ENCODE measurements at places on chromosomes 3 and 15.

DNA sequence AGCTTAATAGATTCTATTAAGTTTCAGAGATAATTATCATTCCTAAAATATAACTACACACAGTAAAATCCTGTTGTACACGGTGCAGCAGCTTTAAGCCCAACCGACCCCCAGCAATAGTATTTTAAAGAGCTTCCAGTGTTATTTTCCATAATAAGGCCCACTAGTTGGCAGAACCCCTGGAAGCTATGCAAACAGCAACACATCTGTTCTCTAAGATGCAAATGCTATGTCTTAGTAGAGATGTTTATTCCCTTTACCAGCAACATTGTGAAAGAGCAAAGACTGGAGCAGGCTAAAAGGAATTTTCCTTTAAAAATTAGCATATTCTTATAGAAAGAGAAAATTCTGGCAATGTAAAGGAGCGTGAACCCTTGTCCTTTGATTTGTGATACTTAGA is 819.7 kb upstream of the ALCAM start:
- no peak for DNase-seq

GRCh38 chr3:172355836-172356235 is 92.4 kb downstream of the GHSR start:
- DNase-seq = no peak

GRCh38 chr3:71168121-71168721 is 415.3 kb downstream of the FOXP1 start:
- DNase-seq = no peak

DNA sequence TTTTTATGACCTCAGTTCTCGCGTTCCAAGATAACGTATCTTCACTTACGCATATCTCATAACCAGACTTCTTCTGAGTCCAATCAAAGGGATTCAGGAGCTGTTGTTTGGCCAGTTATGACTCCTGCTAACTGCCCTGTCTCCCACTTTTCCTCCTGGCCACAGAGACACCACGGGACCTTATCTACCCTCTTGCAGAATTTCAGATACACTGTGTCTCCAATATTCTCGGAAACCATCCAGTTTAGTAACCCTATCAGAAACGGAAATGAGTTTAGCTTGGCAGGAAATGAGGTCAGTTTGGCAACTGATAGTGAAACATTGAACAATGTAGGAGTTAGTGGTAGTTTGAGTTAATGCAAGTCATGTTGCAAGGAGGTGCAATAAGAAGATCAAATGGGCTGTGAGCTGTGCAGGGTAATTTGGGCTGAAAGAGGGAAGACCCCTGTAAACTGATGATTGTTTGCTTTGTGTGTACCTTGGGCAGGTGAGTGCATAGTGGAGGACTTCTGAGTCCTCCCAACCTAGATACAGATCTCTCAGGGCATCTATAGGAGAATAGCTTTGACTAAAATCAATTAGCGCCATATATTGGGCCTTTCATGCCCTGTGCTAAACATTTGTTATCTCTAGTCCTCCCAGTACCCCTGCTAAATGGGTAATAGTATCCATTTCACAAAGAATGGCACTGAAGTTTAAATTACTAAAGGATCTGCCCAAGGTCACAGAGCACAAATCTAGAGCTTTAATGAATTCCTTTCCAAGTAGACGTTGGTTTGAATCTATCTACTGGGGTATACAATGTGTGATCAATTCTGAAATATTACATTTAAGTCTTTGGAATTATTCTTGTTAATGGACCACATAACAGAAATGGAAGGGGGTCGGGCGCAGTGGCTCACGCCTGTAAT is 41.3 kb upstream of the PIK3CB start:
- DNase-seq = no peak

GRCh38 chr3:109702976-109703375 is 365.6 kb upstream of the DPPA4 start:
- DNase-seq = no peak

- DNase-seq = no peak
Measured at GRCh38 chr3:187006864-187007630, 76.7 kb downstream of the ST6GAL1 start.

DNA sequence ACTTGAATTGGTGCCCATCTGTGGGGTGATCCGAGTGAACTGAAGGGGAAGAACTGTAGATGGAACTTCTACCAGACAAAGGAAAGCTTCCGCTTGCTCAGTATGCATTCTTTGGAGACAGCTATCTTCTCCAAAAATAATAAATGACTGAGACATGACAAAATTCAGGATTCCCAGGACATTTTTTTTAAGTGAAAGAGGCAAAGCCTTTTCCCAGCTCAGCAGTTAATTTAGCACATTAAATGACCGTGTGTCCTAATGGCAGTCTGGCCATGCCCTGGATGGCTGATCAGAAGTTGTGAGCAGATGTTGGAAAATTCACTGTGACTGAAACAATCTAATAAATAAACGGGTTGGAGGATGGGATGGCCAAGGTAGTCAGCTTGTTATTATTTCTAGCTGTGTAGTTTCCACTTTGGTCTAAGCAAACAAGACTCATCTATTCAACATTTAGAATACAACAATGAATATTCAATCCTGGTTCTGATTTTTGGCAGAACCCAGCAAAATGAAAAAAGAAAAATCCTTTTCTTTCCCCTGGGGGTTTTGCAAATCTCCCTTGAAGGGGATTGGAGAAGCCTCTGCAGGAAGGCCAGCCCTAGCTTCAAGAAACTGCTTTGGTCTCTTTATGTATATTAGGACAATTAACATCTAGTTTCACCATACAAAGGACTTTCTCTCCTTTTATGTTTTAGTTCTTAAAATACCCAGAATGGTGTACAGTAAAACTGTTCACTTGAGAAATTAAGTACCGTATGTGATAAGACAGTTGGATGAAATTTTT is 540.9 kb upstream of the MDFIC2 start:
- no peak for DNase-seq

GRCh38 chr15:43845421-43845820 is 18.6 kb downstream of the WDR76 start:
- DNase-seq = no peak

DNA sequence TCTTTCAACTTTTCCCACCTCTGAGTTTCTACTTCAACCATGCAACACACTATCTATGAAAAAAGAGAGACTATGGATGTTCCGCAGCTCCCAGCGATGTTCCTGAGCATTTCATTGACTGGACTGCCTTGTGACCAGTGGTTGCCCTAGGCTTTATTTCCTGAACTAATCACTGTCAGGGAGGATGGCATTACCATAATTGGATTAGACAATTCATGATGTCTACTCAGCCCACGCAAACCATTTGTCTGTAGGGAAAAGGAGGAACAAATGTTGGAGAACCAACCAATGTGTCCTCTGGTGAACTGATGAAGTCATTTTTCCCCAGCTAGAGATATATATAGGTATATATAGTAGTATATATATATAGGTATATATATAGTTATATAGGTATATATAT is 229.3 kb upstream of the MCTP2 start:
- DNase-seq = no peak

GRCh38 chr3:124731760-124732159 is 1.5 kb downstream of the UMPS start:
- no peak for DNase-seq

DNA sequence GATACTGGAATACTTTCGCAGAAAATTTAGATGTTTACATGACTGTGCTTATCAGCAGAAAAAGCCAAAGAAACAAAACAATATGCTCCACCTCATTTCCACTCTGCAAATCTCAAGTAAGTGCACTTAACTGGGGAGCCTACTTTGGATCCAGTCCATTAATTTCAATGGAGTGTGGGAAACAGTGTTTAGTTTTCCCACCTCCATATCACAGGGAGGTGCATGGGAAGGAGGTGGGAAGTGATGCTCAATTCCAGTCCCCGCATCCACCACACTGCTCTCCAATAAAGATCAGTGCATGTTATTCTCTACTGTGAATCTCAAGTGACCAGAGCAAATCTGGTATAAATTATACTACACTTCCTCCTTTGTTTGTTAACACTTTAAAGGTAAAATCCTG is 2.9 kb downstream of the NEDD4 start:
- no peak for DNase-seq

DNA sequence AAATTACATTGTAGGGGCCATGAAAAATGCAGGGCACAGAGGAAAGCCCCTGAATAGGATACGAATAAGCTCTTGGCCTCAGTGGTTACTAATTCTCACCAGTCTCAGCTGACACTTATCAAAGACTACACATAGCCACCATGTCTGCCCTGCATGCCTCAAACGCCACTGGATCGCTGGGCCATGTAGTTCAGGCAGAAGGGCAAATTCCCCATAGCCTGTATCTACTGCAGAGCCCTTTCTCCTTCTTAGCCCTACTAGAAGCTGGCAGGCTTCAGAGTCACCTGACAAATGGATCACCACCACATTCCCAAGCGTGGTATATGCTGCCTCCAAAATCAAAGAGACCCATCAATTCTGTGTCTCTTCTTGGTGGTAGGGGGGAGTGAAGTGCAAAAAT is 177.4 kb downstream of the MINAR1 start:
- DNase-seq = no peak

DNA sequence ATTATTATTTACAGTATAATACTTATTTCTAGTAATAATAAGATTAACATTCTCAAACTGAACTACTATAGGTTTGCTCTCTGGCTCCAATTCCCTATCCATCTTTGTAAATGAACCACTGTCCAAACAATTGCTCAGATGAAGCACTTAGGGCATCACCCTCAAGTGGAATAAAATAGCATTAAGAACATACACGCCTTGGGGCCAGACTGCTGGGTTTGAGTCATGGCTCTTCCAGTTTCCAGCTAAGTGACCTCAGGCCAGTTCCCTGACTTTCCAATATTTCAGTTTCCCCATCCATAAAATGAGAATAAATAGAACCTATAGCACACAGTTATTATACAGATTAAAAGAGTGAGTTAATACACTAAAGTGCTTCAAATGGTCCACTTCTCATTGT is 507.2 kb downstream of the MAGI1 start:
- DNase-seq = no peak

GRCh38 chr15:48367483-48367882 is 36.3 kb downstream of the DUT start:
- DNase-seq = no peak

- DNase-seq = no peak
Measured at GRCh38 chr15:64891561-64891960, 20.1 kb upstream of the ANKDD1A start.

- DNase-seq = peak; percentile 55
Measured at GRCh38 chr3:112333002-112333380, at the start of gene CD200. Gene CD200, plus strand, starts transcription at chr3:112333156. Its CDS starts 57 bp downstream, at chr3:112333213.

- DNase-seq = no peak
Measured at GRCh38 chr15:63052077-63052841, 9.7 kb downstream of the TPM1 start.

DNA sequence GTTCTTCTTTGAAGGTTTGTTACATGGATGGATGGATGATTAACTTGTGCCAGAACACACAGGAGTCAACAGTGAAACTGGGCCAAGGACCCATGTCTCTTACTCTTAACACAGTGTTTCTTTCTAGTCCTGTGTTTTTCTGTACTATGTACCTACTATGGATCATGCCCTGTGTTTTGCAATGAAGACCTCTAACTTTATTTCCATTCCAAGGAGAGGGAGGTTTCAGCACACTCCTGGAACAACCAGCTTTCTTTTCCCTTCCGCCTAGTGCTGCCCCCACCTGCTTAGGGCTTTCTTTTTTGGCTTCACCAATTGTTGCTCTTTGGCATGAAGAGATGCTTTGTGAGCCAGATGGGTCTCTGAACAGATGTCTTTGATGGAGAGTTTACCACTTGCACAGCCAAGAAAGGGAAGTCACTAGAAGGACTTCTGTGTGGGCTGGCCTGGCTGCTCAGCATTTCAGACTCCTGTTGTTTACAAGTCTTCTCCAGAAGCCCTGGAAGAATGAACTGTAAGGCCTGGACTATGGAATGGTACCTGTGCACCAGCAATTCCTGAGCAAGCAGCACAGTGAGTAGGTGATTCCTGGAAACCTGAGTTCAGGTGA is 44.5 kb downstream of the SNAPC5 start:
- DNase-seq = no peak

DNA sequence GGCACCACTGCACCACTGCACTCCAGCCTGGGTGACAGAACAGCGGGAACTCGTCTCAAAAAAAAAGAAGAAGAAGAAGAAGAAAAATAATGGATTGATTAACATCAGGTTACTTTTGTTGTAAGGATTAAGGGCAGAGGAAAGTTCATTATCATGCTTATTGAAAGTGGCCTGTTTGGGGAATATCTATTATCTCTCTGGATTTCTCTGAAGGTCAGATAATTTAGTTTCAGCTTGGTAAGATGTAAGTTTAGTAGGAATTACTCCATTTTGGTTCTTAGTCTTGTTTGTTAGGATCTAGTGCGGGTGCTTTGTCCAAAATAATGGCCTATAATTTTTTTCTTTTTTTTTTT is 2.5 kb upstream of the MTMR14 start:
- DNase-seq = no peak

DNA sequence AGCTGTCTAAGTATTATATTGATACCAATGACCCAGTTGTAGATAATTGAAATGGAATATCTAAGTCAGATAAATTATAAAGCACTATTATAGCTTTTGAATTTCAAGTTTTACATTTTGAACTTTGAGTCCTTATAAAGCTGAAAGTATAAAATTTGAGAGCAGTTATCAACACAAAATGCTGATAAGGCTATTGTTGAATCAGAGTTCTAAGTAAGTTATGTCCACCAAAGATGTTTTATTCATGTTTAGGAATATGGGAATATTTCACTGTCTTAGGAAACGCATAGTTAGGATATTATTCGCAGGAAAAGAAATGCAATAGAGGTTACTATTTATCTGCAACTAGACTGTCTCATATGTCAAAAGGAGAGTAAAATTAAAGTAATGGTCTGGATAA is 29.4 kb downstream of the ZPLD1 start:
- DNase-seq = no peak

DNA sequence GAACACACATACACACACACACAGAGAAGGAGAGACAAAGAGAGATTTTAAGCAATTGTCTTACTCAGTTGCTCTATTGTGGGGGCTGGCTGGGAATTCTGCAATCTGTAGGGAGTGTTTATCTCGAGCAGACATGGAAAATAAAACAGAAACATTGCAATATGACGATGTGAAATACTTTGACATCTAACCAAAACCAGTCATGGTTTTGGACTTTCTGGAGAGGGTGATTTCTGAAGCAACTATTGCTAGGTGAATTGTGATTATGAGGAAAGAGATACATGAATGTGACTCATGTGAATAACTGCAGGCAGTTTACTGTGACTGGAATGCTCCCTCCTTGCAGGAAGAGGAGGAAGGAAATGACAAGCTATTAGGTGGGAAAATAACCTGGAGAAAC is 12.3 kb upstream of the PHLDB2 start:
- DNase-seq = no peak

DNA sequence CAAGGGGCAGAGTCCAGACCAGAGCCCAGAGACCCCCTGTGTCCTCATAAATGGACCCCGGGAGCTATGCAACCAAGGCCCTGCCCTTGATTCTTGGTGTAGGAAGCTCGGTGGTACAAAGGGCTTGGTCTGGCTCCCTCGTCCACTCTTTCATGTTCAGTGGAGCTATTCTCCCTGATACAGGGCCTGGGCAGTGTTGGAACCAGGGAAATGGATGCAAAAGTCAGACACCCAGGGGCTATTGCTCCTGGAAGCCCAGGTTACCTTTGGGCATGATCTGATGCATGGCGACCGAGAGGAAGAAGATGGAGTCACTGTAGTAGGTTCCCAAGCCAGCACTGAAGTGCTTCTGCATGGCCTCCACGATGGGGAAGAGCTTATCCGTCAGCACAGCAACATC is 44.5 kb downstream of the XXYLT1 start:
- DNase-seq = no peak

GRCh38 chr15:31357148-31357547 is 30.5 kb downstream of the KLF13 start:
- DNase-seq = no peak

GRCh38 chr15:82986442-82986780 is 401 bp downstream of the RAMAC start:
- DNase-seq = no peak
